Ovary (tissue), 10 donors: ENCODE measurements at places on chromosomes 1 and 21.

- peak; percentile 65 for DNase-seq
Measured at GRCh38 chr1:246782120-246782900, 58.1 kb downstream of the SCCPDH start.

- no peak for DNase-seq
Measured at GRCh38 chr1:190904091-190904695, 426.5 kb upstream of the BRINP3 start.

GRCh38 chr1:52102336-52103013 is 39.4 kb upstream of the ZFYVE9 start:
- no peak for DNase-seq

DNA sequence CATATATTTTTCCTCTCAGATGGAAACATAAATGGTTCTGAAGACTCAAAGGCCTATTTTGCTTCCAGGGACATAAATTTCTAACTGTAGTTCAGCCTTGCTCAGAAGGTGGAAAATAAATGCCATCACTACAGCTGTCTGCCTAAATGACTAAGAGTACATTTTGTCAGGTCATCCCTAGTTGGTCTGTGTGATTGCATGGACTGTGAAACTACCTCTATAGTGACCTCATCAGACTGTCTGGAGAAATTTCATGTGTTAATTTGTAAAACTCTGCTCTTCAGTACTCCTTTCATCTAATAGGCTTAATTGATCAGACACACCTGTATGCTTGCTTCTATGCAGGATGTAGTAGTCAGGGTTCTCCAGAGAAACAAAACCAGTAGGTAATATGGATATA is 886.9 kb downstream of the AMY1C start:
- DNase-seq = no peak

DNA sequence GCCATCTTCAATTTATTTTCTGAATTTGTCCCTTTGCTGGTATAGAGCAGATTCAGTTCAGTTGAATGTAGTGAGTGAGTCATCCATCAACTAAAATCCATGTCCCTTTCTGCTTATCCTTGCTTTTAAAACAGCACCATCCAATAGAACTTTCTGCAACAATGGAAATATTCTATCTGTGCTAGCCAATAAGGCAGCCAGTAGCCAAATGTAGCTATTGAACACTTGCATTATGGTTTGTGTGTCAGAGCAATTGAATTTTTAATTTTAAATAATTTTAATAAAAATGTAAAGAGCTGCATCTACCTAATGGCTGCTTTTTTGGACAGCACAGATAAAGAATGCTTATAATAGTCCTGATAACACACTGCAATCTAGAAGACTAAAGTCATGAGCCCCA is at the start of gene GJA9:
TSS of gene GJA9 (minus strand) at position 101 of the 400 bp plus-strand sequence. CDS start 5,489 bp downstream, outside the sequence.
- no peak for DNase-seq

- no peak for DNase-seq
Measured at GRCh38 chr1:220527279-220527907, 543 bp upstream of the MARK1 start.

DNA sequence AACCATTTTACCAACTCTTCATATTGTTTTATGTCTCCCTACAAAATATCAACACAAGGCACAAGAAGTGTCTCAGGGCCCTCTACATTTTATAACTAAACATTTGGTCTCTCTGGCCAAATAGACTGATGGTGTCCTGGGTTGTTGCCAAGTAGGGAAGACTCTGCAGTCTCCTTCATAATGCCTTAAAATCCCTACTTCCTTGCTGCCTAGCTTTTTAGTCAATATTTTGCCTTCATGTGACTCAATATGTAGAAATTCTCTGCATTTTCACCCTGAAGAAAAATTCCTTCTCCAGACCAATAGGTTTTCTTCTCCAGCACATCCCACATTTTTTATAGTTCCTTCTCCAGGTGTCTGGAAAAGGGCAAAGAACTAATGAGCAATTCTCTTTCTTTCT is 72.6 kb upstream of the IPO9 start:
- DNase-seq = no peak

GRCh38 chr1:36773827-36774541 is 260.3 kb downstream of the GRIK3 start:
- no peak for DNase-seq

DNA sequence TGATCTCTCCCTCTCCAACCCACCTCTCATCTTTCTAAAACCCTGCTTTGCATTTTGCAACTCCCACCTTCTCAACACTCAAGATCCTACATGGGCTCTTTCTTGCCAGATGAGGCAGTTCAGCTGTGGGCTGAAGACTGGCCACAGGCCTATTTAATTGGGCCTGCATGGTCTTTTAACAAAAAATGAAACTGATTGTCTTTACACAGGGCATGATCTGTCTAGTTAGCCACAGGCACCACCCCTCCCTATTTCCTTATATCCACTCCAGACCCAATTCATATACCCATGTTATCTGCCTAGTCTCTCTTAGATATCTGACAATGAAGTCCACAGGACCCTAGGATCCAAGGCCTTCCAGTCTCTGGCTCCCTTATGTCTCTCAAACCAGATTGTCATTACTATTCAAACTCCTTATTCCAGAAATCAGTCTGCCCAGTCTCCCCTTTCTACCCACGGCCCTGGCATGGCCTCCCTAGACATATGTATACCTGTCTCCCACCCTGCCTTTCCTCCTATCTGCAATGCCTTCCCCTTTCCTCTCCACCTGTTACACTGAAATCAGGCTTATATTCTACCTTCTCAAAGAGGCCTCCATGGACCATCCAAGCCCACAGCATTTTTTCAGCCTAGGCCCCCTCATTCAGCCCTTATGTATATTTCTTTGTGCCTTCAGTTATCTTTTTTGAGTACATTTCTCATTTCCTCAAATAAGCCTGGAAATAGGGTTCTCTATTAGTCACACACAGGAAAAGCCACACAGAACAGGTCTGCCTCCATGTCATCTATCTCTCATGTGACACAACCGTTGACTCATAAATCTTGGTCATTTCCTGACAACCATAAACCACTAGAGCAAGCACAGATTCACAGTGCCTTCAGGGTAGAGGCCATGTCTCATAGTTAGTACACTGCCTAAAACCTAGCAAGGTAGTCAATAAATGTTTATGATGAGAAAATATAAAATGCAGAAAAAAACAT is 39.0 kb downstream of the LPAR3 start:
- no peak for DNase-seq

DNA sequence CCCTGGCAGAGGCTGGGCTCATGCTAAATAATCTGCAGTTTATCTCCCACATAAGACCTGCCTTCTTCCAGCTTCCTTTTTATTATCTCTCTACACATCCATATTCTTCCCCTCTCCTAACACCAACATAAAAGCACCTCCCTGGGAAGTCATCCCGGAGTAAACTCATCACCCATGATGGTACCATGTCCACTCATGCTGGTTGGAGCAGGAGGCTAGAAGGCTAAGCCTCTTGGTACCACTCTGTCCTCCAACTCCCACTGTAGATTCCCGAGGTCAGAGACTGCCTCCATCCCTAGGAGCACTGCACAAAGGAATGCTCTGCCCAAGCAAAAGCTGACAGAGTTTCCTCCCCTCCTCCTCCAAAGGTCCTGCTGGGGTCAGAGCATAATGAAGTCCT is 4.2 kb downstream of the DENND2D start:
- no peak for DNase-seq

GRCh38 chr1:103373991-103374390 is 151.5 kb upstream of the RNPC3 start:
- DNase-seq = no peak

DNA sequence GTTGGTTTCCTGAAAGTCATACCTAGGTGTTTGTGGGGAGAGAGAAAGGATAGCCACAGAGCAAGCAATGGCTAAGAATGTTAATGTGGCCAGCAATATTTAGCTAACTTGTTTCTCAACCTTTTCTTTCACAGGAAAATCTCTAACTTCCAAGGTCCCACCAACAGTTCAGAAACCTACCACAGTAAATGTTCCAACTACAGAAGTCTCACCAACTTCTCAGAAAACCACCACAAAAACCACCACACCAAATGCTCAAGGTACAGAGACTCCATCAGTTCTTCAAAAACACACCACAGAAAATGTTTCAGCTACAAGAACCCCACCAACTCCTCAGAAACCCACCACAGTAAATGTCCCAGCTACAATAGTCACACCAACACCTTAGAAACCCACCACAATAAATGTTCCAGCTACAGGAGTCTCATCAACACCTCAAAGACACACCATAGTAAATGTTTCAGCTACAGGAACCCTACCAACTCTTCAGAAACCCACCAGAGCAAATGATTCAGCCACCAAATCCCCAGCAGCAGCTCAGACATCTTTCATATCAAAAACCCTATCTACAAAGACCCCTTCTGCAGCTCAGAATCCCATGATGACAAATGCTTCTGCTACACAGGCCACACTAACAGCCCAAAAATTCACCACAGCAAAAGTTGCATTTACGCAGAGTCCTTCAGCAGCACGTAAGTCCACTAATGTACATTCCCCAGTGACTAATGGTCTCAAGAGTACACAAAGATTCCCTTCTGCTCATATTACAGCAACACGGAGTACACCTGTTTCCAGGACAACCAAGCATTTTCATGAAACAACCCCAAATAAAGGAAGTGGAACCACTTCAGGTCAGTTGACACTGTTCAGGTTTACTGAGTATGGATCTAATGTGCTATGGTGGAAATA is 15.3 kb downstream of the CD55 start:
- no peak for DNase-seq

GRCh38 chr1:2535981-2536380 is 5.9 kb upstream of the HES5 start:
- no peak for DNase-seq

GRCh38 chr1:75257424-75257823 is 123.2 kb downstream of the LHX8 start:
- DNase-seq = no peak

DNA sequence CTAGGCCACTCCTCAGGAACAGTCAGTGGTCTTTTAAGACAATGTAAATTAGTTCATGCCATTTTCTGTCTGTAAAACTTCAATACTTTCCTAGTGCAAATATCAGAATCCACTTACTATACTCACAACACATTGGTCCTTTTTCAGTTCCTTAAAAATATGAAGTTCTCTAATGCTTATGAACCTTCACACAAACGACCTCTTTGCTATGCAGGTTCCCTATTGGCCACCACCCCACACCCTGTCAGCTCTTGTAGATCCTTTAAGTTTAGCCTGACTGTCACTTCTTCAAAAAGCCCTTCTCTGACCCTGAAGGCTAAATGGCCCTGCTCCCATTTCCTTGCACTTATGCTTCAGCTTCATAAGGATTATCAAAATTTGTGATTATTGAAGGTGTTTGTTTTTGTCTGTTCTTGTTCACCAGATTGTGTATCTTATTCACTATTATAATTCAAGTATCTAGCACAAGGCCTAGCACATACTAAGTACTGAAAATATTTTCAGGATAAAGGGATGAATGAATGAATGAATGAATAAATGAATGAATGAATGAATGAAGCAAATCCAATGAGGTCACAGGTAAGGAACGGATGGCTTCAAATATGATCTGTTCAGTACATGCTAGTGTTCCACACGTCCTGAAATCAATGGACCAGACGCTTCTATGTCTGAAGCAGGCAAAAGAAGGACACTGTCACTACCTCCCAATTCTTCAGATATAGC is 373.9 kb downstream of the VAV3 start:
- DNase-seq = no peak
